Left forelimb (tissue), 1 donor: ENCODE measurements at places on chromosomes 4 and X.
A peak's percentile ranks its signal among the peaks of the same experiment; 100 is the strongest.

GRCh38 chrX:100687128-100687527 lies 43.1 kb downstream of the SRPX2 start:
- no peak for DNase-seq

- DNase-seq: no peak
These were observed 4.5 kb downstream of the GJB1 start for GRCh38 chrX:71227370-71228062.

GRCh38 chr4:20311856-20312255 lies 60.2 kb downstream of the SLIT2 start:
- DNase-seq: no peak

DNA sequence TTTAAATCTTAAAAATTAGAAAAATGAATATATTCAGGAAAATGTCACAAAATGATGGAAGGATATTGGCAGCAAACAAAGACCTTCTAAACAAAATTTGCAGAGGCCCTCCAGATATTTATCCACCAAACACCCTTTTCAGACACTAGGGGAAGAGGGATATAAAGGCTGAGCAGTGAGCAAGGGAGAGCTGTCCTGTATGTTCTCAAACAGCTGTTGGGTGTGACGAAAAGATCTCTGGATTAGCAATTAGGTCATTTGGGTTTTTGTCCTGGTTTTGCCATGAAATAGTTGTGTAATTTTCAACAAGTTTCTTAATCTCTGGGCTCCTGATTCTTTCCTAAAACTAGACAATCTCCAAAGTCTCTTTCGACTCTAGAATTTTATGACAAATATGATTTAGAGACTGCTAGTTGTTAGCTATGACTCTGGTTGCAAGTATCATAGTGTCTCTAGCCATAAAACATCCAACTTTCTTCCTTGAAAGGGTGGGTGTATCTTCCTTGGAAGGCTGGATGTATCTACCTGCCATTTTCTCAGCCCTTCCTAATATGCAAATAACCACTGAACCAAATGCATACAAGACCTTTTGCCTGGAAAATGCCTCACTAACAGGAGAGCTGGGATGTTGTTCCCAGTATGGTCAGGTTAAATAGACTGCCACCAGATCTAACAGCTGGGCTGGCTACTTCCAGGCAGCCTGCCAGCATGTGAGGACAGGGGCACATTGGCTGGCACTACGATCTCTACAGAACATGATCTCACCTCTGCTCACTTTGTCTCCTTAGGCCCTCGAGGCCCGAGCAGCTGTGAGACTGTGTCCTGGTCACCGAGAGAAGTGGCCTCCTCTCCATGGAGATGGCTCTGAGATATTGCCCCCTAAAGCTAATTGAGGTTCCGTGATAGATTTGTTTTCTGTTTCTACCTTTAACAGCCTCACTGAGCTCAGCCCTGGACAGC lies 225.5 kb upstream of the JADE1 start:
- DNase-seq: no peak

- peak; percentile 66 for DNase-seq
These were observed 24.2 kb upstream of the CSF2RA start for GRCh38 chrX:1244164-1245076.

DNA sequence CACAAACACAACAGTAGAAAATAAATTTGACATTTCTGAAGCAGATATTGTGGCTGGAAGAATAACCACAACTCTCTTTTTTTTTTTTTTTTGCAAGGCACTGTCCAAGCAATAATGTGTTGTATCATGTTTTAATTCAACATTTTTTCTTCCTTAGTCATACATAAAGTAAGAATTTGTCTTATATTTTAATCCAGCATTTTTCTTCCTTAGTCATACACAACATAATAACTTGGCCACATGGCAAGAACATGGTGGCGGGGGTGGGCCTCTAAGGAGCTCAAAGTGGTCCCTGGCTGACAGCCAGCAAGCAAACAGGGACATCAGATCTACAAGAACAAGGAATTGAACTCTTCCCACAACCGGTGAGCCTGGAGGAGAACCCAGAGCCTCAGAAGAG lies 20.2 kb downstream of the FBXW7 start:
- DNase-seq: no peak

DNA sequence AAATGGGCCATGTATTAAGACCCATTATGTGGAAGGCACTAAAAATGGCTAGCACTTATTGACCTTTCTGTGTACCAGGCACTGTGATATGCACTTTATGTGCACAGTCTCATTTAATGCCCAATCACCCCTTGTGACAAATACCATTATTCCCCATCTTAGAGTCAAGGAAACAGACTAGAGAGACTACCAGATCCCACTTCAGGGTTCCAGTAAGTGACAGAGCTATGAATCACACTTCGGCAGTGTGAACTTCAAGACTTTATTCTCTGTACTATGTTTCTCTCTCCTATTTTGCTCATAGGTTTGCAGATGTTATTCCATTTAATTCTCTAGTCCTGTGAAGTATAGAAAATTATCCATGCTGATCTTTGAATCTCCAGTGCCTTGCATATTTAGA lies 107.0 kb downstream of the NFKB1 start:
- no peak for DNase-seq

GRCh38 chrX:6708041-6708440 lies 173.1 kb upstream of the VCX3A start:
- no peak for DNase-seq

DNA sequence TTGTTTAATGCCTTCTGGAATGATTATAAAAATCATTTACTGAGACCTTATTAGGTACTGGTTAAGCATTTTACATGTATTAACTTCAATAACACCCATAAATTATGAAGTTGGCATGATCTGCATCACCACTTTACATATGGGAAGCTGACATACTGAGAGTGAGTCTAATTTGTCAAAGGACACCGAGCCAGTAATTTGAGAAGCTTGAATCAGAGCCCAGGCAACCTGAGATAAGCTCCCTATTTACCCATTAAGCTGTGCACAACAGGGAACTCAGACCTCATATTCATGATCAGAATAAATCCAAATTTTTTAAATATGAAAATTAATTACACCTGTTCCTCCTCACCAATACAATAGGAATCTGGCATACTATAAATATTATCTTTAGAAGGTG lies 247.9 kb upstream of the EPHA5 start:
- DNase-seq: no peak

DNA sequence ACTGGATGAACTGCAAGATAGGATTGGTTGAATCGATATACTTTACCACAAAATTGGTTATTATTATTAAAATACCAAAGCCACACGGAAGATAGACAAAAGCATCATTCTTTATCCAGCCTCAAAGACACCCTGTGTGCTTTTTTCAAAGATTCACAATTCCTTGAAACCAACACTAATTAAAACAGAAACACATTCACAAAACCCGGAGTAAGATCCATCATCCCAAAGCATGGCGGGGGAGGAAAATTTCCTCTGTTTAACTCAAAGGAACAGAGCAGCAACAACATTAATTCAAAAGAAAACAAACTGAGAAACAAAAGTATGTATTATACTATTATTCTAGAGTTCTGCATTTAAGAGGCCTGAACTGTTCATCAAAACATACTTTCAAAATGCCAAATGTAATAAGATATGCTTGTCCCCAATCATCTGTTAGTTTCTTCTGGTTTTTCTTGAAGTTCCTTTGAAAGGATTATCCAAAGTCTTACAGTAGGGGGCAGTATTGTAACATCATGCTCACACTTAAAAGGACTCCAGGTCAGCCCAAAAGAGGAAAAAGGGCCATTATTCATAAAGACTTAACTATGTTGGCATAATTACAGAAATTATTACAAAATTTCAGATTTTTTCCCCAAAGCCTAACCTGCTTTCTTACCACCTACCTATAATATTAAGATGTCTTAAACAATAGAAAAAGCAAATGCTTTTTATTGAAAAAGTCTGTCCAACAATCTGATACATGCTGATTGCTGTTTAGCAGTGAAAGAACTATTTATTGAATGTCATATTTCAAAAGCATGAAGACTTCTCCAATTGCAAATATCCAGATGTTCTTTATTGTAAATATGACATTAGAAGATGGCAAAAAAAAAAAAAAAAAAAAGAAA lies 168.7 kb downstream of the SCFD2 start:
- no peak for DNase-seq

GRCh38 chr4:175306436-175306835 lies 388.3 kb downstream of the ADAM29 start:
- no peak for DNase-seq

DNA sequence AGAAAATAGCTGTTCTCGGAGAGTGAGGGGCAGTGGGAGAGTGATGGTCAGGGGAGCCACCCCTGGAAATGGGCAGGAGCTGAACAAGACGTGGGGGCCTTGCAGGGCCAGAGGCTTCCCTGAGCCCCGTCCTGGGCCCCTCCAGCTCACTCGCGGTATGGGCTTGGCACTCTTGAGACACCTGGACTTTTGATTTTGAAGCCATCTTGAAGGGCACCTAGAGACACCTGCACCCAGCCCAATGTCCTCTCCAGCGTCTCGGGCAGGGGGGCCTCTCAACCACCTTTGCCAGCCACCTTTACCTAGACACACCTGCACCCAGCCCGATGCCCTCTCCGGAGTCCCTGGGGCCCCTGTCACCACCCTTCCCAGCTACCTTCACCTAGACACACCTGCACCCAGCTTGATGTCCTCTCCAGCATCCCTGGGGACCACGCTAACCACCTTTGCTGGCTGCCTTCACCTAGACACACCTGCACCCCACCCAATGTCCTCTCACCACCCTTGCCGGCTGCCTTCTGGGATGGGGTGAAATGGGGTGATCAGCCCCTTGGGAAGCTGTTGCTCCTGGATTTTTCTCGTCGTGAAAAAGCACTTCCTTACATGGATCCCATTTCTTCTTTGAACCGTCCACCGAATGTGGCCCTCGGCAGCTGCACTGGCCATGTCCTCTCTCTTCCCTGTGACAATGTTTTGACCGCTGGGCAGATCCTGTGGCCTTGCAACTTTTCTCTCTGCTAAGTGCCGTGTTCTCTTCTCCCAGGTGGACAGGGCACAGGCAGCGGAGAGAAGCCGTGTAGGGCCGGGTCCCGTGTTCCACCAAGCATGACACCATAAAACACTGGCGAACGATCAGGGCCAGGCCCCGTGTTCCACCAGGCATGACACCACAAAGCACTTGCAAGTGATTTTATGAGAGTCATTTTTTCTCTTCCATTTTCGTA lies 47.5 kb downstream of the CPZ start:
- no peak for DNase-seq

- no peak for DNase-seq
These were observed 101.9 kb downstream of the TET2 start for GRCh38 chr4:105248613-105249012.

DNA sequence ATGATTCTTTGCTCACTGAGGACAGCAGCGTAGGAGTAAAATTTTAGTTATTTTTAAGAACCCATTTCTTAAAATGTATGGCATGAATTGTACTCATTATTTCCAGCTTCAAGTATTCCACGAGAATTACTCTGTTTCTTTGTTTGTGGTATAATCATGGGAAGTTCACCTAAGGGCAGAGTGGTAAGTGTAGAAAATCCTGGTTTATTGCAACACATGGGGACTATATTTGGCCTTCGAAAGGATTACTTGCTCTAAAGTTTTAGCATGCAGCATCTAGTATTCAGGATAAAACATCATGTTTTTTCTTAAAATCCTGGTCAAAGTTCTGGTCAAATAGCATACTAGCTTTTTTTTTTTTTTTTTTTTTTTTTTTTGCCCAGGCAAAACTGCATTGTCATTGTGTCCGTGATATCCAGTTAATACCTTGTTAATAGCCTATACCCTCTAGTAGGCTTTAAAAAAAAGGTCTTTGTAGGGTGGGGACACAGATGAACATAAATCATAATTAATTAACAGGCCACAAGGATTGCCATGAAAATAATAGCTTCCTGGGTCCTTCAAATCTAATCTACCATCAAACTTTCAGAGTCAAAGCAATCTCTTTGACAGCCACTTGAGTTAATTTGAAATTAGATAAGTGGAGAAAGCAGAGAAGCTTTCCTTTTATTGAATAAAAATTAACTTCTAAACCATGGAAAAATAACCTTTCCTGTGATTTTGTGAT lies 44.6 kb upstream of the VEGFC start:
- no peak for DNase-seq

GRCh38 chr4:122930862-122931261 lies 8.5 kb upstream of the NUDT6 start:
- no peak for DNase-seq

DNA sequence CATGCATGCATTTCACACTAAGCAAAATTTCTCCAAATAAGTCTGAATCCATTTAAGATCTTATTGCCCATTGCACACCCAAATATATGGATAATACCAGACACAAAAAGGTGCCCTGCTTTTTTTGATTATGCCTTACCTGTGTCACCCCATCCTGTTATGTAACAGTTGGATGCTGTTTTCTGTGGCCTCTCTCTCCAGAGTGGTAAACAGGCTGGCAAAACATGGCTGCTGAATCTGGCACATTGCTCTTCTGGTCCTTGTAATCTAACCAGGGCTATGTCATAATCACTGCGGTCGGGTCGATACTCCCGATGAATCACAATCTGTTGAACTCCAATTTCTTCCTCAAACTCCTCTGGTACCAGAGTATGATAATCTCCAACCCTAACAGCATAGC lies 70.1 kb downstream of the PRSS12 start:
- DNase-seq: no peak

- no peak for DNase-seq
These were observed 306.8 kb downstream of the PDHA2 start for GRCh38 chr4:96146686-96147085.

DNA sequence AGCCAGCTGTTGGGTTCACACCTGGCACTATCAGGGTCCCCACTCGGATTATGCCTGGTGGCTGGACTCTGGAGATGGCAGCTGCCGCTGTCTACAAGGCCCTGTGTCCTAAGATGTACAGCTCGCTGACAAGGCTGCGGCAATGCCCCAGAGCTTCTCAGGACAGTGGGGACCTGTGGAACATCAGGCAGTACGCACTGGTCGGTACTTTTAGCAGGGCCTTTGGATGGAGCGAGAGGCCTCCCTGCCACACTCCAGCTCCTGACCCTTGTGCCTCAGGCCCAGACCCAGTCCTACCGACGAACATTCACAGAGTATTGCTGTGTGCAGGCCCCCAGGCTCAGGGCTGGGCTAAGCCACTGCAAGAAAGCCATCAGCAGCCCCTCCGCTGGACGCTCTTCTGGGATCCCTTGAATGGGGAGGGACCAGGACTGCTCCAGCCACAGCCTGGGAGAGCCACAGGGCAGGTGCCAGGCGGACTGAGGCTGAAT lies 45.7 kb upstream of the HMX1 start:
- DNase-seq: peak; percentile 55

DNA sequence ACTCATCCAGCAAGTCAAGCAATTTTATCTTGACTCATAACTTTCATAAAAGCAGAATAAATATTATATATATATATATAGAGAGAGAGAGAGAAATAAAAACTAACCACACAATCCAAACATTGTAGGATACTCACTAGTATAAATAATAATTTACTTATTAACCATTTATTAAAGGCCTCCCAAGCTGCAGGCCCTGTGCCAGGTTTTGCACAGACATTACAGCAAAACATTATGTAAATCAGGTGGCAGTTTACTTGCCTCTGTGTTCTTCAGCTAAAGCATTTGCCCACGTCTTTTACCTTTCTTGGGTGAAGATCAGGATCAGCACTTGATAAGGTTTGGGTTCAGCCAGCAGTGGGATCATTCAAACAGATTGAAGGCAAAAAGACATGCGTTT lies 75.6 kb downstream of the CLDN22 start:
- DNase-seq: no peak

GRCh38 chr4:70855464-70855863 lies 15.8 kb upstream of the GRSF1 start:
- DNase-seq: no peak

GRCh38 chr4:97762115-97762512 lies 381.2 kb downstream of the STPG2 start:
- DNase-seq: no peak
